ENCODE measurements at places on chromosomes 5 and 9.

DNA sequence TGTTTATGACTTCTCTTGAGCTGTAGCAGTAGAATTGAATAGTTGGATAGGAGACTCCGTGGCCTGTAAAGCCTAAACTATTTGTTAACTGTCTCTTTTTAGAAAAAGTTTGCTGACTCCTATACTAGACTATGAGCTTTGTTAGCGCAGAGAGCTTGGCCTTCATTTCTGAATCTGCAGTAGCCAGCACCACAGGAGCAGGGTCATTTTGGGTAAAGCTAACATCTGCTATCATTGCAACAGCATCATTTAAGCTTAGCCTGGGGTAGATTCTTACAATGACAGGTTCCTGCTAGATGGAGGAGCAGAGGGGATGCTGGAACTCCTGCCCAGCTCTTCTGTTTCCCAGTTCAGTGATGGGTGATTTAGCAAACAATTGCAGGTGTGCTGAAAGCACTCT is 133.7 kb upstream of the ASTN2 start:
- DNase-seq = no peak

GRCh38 chr9:97853844-97854695 is 1.0 kb downstream of the FOXE1 start:
- peak; percentile 74 for DNase-seq

- no peak for DNase-seq
Observed at GRCh38 chr9:106862110-106862820, 701 bp upstream of the ZNF462 start.

GRCh38 chr9:33415501-33416038 is 13.2 kb upstream of the AQP7 start:
- DNase-seq = peak; percentile 96

GRCh38 chr5:176809544-176810080 is 747 bp upstream of the UNC5A start:
- no peak for DNase-seq

GRCh38 chr9:127489471-127490115 is 38.3 kb downstream of the LRSAM1 start:
- no peak for DNase-seq

DNA sequence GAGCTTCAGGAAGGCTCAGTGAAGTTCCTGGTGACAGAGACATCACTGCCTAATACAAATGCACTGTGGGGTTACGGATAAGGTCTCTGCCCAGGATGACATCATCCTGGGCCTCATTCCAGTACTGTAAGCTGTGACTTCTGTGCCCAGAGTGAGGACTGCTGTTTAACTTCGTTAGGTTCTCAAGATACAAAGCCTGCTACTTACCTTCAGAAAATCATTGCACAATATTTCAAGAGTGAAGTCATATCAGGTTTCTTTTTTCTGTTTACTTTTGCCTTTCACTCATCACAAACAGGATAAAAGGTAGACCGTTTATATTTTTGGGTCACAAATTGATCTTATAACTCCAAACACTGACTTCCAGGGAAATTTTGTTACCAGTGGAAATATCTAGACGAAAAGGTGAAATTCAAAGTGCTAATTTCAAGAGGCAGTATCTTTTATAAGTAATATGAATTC is 241.2 kb downstream of the PIK3R1 start:
- no peak for DNase-seq

Measured in activated CD8-positive, alpha-beta T cell treated with anti-CD3 and anti-CD28 coated beads, Interleukin-2, amount 10 ng/mL, durations not matched to agents 7 days and 5 days (primary cell).